Amniotic stem cell (primary cell): ENCODE measurements at places on chromosomes 5 and 9.
A peak's percentile ranks its signal among the peaks of the same experiment; 100 is the strongest.

DNA sequence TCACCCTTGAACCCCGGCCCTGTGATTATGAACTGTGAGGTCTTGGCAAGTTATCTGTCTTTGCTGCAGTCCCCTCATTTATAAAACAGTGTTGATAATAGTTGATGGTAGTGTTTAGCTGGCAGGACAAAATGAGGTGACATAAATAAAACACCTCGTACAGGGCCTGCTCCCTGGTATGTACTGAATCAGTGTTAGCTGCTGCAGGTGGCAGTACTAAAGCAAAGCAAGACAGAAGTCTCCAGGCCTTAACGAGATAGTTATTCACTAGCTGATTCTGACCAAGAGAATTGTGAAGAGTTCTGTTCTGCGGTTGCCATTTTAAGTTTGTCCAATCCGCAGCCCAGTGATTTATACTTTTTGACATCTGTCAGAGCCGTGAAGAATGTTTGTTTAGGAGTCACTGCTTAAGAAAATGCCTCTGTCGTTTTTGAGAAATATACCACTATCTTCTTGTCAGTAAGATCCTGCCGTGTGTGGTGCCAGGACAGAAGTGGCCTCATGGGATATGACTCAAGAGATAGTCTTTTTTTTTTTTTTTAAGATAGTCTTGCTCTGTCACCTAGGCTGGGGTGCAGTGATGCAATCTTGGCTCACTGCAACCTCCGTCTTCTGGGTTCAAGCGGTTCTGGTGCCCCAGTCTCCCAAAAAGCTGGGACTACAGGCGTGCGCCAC lies 75.9 kb downstream of the KDM4C start:
- DNase-seq, result no peak

GRCh38 chr5:36507332-36507952 lies 99.0 kb upstream of the SLC1A3 start:
- DNase-seq, result peak; percentile 3

- no peak for DNase-seq
Observed at GRCh38 chr9:116468793-116469527, 218.1 kb upstream of the TRIM32 start.

DNA sequence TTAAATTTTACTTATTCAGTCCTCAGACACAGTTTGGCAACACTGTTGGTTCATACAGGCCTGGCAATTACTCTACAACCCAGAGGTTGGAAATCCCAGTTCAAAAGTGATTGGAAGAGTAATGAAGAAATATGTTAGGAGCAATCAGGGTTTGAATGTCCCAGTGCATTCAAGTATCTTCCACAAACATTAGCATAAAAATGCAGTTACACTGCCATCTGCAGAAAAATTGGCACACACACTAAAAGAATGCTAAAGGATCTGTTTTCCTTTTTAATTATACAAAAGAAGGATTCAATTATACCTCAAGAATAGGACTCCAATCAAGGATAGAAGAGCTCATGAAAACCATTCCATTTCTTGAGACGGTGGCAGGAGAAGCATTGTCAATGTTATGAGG lies 130.2 kb downstream of the DNAH5 start:
- no peak for DNase-seq

DNA sequence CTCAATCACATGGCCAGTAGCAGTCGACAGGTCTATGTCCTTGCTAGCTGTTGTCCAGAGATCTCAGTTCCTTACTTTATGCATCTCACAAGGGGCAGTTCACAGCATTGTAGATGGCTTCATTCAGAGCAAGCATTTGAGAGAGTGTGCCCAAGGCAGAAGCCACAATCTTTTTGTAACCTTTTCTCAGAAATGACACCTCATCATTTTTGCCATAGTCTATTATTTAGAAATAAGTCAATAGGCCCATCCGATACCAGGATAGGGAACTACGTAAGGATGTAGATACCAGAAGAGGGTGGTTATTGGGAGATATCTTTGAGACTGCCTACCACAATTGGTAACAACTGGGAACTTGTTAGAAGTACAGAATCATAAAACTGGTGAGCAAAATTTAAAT lies 37.1 kb downstream of the LURAP1L start:
- no peak for DNase-seq

DNA sequence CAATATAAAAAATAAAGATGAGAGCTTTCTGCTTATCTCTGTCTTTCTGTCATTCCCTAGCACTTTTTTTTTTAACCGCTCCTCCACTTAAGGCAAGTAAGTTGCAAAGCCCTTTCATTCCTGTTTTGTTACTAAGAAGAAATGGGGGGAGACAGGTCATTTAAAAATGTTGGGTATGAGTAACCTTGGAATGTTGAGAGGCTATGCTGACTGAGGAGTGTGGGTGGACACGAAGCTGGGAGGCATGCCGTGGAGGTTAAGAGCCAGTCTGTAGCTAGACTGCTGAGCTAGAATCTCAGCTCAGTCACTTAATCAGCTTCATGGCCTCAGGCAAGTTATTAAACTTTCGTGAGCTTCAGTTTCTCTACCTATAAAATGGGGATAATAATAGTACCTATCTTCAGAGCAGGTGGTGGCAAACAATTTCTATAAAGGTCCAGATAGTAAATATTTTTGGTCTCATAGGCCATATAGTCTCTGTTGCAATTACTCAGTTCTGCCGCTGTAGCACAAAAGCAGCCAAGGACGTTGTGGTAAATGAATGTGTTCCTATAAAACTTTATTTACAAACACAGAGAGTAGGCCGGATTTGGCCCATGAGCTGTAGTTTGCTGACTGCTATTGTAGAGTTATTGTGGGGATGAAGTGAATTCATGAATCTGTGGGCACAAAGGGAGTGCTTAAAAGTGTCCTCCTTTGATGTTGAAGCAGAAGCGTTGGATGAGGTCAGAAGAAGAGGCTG lies 220.0 kb downstream of the GABBR2 start:
- DNase-seq, result peak; percentile 93

DNA sequence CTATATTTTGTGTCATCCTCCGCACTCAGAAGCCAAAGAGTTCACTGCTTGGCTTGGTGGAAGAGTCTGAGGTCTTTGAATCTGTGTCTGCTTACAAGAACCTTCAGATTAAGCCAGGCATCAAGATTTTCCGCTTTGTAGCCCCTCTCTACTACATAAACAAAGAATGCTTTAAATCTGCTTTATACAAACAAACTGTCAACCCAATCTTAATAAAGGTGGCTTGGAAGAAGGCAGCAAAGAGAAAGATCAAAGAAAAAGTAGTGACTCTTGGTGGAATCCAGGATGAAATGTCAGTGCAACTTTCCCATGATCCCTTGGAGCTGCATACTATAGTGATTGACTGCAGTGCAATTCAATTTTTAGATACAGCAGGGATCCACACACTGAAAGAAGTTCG lies 19.2 kb downstream of the TIGD6 start:
- DNase-seq, result no peak

DNA sequence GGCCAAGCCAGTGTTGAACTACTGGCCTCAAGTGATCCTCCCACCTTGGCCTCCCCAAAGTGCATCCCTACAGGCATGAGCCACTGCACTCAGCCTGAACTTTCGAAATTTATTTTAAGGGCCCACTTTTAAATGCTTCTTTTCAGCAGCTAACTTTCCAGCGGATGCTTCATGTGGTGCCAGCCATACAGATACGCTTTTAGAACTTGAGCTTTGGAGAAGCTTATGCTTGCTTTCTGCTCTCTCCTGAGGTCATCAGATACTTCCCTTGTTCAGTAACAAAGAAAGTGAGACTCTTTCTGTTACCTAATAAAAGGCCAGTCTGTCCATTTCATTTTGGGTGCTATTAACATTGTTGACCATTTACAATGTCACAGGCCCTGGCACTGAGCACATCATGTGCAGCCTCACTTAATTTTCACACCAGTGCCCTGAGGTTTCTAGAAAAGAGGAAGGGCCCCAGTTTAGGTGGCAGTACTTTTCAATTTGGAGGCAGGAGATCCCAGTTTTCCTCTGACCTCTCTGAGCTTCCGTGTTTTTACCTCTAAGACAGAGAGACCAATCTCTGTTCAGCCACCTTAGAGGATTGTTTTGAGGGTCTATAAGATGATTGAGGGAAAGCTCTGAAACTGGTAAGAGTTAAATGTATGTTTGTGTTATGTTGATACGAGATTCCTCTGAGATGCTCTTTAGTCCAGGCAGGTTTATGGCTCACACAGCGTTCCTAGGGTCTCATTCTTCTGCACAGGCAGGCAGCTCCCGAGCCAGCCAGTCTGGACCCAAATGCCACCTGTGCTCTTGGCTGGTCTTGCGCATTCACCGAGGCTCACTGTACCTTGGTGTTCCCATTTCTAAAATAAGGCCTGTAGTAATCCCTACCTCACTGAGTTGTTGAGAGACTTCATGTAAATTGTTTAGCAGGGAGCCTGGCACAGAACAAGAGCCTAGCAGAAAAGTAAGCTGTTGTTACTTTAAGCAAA lies 4.4 kb downstream of the ABL1 start:
- DNase-seq, result no peak

- DNase-seq, result no peak
Observed at GRCh38 chr5:151113651-151114050, 32.8 kb upstream of the TNIP1 start.

DNA sequence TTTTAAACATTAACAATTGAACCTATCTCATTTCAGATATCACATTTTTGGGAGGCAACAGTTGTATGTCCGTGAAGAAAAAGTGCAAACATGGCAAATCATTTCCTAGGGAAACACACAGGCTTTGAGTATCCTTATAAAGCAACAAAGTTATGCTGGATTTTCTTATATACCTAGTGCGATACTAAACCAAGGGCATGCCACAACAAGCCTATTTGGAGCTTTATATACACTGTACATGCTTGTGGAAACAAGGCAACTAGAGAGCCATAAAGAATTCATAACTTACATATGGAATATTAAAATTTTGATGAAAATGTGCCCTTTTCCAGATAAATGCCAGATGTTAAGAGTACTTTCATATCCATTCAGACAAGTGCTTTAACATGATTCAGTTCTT lies 191.4 kb downstream of the DCP2 start:
- no peak for DNase-seq

- no peak for DNase-seq
Observed at GRCh38 chr5:11780641-11781345, 123.5 kb downstream of the CTNND2 start.

GRCh38 chr5:44983006-44983405 lies 174.3 kb downstream of the MRPS30 start:
- DNase-seq, result no peak

GRCh38 chr5:34005211-34005610 lies 2.6 kb downstream of the AMACR start:
- no peak for DNase-seq

GRCh38 chr5:131160134-131160533 lies 4.9 kb downstream of the HINT1 start:
- DNase-seq, result no peak

GRCh38 chr9:122386311-122386872 lies 15.6 kb downstream of the PTGS1 start:
- no peak for DNase-seq
